IPS-NIHi11 (cell line): ENCODE measurements at places on chromosomes 4 and X.
A peak's percentile ranks its signal among the peaks of the same experiment; 100 is the strongest.

GRCh38 chr4:22607382-22607781 is 85.4 kb upstream of the GBA3 start:
- peak; percentile 47 for DNase-seq

DNA sequence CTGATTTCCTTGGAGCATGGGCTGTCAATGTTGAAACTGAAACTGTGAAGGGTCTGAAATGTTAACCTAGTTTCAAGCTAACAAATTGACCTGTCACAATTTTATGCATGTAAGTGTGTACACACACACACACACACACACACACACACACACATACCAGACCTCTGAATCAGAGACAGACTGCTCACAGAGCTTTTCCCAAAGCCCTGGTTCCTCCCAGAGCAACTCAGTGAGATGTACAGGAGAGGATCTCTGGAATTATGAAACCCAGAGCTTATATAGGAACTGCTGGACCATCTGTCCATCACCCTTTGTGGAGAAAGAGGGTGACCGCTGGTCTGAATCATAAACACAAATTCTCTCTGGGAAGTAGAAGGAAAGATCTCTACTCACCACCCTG is 228.1 kb upstream of the PRPS2 start:
- DNase-seq: no peak

GRCh38 chr4:82704156-82704555 is 94.4 kb downstream of the SCD5 start:
- no peak for DNase-seq

GRCh38 chr4:108828620-108829019 is 65.8 kb upstream of the ETNPPL start:
- DNase-seq: no peak

GRCh38 chrX:108361316-108361715 is 76.9 kb downstream of the COL4A6 start:
- DNase-seq: no peak

- no peak for DNase-seq
Measured at GRCh38 chrX:144295921-144296320, 412.1 kb downstream of the UBE2NL start.

- DNase-seq: no peak
Measured at GRCh38 chr4:8355864-8356565, 84.5 kb downstream of the ACOX3 start.

DNA sequence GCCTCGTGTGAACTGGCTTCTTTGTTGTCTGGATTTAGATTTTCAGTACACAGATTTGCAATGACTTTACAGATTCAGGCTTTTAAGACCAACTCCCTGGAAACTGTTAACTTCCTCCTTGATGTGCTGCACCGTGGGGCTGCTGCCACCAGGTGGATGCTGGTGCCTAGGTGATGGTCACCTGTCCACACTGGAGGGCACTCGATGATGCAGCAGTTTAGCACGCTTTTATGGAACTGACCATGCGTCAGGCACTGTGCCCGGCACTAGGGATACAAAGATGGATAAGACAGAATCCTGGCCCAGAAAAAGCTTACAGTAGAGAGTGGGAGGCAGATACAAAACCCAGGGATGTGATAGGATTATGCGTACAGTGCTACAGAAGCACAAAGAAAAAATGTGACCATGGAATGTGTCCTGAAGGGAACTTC is 180.7 kb downstream of the CEP135 start:
- DNase-seq: peak; percentile 33

GRCh38 chr4:95106408-95106928 is 348.7 kb downstream of the BMPR1B start:
- no peak for DNase-seq

DNA sequence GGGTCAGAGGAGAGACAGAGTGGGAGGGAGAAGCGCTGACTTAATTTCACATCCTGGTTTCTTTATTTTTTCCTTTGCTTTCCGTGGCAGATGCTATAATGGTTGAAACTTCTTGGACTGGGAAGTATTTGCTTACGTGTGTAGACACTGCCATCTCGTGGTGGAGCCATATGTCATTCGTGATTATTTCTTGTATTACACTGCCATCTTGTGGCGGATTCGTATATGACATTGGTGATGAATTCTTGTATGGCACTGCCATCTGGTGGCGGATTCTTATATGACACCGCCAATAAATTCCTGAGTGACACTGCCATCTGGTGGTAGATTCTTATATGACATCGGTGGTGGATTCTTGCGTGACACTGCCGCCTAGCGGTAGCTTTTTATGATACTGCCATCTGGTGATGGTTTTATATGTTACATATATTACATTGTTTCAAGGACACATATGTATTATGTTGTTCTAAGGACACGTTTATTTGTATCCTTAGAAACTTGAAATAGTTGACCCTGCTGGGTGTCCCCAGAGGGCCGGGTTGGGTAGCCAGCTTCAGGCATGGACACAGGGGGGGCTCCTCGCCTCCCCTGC is 37.3 kb upstream of the CLCN4 start:
- peak; percentile 38 for DNase-seq
